ENCODE measurements at places on chromosomes 6 and 20.

GRCh38 chr6:134245041-134245440 lies 72.9 kb downstream of the SGK1 start:
- no peak for DNase-seq

- DNase-seq = no peak
Measured at GRCh38 chr20:63102721-63103375, 96.1 kb upstream of the BHLHE23 start.

- no peak for DNase-seq
Measured at GRCh38 chr6:97113170-97113569, 169.8 kb downstream of the MMS22L start.

DNA sequence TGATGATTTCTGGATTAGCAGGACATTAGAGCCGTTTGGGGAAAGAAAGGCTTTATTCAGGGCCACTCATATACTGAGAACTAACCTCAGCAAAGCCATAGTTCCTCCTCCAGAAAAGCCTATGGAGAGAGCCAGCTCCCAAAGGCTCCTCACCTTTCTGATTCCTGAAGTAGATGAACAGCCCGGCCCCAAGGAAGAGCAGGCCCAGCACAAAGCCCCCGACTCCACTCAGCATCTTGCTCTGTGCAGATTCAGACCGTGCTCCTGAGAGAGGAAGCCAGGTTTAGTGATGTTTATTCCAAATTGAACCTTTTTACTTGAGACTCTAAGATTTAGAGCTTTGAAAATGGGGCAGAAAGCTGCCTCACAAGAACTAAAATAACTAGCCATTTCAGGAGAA lies 9.1 kb downstream of the HLA-DRB1 start:
- no peak for DNase-seq

GRCh38 chr20:53136473-53136872 lies 164.3 kb downstream of the TSHZ2 start:
- no peak for DNase-seq

DNA sequence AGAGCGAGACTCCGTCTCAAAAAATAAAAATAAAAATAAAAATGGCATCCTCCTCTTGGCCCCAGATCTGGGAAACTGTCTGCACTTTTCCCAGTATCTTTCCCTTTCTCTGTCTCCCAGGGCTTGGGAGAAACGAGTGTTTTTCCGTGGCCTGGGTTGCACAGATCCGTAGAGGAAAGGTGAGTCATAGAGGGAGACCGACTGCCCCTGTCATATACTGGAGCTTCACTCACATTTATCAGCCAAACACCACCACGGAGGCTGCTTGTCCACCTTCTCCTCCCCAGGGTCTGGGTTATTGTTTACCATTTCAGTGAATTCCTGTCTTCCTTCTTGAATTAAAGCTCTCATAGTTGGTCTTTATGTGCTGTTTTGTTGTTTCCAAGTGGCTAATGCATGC lies 31.9 kb upstream of the EIF2S2 start:
- no peak for DNase-seq

GRCh38 chr6:170393807-170394399 lies 87.3 kb downstream of the FAM120B start:
- DNase-seq = no peak

DNA sequence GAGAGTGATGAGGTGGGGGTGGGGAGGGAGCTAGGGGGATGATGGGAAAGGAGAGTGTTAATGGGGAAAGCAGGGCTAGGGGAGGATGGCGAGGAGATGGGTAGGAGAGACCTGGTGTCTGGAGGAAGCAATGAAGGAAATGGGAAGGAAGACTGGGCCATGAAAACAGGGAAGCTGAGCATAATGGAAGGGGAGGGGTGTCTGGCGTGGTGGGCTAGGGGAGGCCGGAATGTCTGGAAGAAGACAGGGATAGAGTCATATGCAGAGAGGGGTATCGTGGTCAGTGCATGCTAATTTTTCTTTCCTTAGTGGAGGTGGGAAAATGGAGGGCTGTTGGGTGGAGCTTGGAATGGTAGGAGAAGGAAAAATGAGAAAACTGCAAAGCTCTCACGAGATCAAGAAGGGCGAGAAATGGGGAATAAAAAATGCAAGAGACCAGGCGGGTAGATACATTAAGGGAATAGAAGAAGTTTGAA lies 423 bp downstream of the KLHDC3 start:
- DNase-seq = no peak

- DNase-seq = no peak
Measured at GRCh38 chr6:150719099-150719766, 119.5 kb downstream of the PLEKHG1 start.

DNA sequence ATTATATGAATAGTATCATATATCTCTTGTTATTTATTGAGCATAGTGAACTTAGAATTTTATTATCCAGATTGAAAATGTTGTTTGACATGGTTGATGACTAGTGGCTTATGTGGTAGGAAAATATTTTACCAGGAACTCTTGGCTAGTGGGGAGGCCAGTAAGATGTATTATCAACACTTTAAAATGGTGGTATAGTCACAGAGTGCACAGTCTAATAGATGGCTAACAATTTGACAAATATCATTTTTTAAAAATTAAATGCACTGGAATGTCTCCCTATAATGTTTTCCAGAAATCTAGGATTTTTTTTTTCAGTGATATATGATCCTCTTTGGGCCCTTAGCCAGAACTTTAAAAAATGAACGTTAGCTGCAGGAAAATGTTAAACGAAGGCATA lies 26.9 kb upstream of the EYA4 start:
- DNase-seq = no peak

DNA sequence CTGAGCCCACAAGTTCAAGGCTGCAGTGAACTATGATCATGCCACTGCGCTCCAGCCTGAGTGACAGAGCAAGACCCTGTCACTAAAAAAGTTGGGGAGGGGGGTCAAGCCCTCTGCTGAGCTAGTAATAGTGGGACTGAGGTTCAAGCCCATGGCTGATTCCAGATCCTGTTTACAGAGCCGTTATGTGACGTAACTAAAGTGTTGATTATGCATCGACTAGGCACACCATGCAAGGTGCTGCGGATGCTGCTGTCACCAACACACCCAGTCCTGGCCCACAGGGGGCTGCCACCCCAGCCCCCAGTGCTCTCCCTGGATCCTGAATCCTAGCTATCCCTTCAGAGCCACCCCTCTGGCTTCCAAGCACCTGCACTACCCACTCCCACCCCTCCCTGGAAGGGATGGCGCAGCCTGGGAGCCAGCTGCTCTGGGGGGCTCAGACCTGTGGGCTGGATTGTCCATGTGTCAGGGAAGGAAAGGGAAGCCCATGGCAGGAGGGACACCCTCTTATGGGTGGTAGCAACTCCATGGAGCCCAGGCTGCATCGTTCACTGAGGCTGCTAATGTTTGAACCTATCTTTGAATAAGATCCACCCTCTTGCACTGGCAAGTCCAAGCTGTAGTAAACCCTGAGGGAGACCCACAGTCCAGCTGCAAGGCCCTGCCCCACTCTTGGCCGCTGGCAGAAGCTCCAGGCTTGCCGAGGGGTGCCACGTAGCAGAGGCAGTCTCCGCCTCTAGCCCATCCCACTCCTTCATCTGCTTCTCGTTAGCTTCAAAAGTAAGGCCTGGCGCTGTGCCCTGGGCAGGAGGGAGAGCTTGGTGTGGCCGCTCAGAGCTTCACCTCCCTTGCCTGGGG lies 95.0 kb downstream of the SNX5 start:
- no peak for DNase-seq

GRCh38 chr6:25180630-25181349 lies 98.4 kb upstream of the CARMIL1 start:
- DNase-seq = no peak

DNA sequence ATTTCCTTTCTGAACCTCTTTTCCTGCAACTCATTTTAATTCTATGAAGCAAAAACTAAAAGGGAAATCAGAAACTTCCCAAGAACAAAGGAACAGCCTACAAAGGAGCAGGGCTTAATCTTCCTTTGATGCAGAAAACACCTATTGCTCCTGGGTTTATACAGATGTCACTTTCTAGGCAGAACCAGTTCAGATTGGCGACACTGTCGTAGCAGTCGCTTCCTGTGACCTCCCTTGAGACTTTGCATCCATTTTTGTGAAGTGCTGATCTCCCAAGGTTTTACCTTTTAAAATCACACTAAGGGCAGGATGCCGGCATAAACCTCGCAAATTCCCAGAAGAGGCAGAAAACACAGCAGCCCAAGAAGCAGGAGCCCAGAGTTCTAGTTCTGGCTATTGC lies 40.1 kb downstream of the JAG1 start:
- DNase-seq = no peak

DNA sequence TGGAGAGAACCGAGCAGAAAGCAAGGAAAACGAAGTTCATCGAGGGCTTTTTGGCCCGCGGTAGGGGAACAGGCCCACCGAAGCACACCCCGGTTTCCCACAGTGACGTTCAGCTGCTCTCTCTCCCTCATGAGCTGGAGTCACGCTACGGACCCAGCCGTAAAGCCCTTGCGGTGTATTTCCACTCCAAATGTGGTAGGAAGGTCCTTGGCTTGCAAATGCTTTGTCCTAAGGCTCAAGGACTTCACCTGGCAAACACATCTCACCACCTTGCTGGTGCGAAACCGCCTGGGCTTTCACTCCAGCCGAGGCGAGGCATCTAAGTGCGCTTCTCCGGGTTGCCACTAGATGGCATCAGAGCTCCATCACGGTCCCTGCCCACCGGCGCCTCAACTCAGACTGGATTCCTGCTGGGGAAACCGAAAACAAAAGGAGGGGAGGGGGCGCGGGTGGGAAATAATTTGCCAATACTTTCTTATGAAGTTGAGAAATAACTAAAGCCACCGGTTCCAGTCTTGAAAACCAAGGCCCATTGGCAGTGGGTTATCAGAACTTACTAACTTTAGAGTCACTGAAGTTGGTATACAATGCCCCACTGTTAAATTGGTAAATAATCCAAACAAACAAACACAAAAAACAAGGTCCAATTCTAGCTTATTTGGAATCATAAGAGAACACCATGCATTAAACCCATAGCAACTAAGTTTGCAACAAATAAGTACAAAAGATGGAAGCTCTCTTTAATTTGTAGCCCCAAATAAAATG lies 13.4 kb upstream of the FOXC1 start:
- no peak for DNase-seq

- DNase-seq = no peak
Measured at GRCh38 chr6:38027685-38028373, 208.3 kb downstream of the ZFAND3 start.

GRCh38 chr6:114287461-114287860 lies 55.4 kb downstream of the HS3ST5 start:
- DNase-seq = no peak

- DNase-seq = no peak
Measured at GRCh38 chr6:51778666-51779065, 308.7 kb downstream of the PKHD1 start.

GRCh38 chr6:157754351-157754750 lies 68.7 kb upstream of the SNX9 start:
- DNase-seq = no peak

DNA sequence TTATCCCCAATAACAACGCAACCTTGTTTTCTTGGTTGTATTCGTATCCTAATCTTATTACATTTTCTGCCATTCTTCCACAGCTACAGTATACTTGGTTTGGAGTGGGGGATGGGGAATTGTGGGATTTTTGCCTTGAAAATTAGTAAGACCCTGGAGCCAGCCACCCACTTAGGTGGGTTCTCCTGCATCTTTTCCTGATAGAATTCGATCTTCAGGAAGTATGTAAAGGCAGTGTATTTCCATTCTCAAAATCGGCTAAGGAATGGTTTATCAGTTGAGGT lies 1.1 kb downstream of the ITCH start:
- no peak for DNase-seq

DNA sequence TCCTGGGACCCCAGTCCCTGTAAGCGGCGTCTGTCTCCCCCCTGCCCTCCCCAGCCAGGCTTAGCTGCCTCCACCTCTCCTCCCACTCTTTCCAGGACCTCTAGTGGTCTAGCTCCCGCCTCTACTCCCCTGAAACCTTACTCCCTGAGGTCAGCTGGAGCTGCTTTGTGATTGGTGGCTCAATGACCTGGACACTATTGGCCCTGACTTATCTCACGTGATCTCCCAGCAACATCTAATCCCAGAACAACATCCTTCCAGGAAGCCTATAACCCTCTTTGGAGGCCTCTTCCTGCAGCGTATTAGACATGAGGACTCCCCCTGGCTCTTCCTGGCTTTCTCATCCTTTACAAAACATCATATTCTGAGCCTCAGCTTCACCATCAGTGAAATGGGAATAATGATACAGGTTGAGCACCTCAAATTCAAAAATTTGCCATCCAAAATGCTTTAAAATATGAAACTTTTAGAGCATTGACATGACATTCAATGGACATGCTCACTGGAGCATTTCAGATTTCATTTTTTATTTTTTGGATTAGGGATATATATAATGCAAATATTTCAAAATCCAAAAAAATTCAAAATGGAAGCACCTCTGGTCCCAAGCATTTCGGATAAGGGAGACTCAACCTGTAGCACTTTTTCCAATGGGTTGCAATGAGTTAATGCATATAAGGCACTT lies 16.3 kb upstream of the SRC start:
- no peak for DNase-seq

GRCh38 chr6:152127432-152128165 lies 320.1 kb downstream of the ESR1 start:
- no peak for DNase-seq

DNA sequence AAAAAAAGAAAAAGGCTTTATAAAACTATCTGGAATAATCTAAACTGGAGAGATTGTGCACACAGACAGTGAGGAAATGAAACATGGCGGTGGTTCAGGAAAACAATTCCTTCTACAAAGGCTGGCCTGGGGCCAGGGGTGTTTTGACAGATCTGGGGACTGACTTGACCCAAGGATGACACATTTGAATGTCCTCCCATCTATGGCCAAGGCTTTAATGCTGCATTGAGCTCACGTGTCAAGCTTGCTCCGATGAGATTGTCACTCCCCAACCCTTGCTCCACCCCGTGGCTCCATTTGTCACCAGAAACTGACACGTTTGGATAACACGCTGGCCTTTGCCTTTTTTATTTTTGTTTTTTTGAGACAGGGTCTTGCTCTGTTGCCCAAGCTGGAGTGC lies 156.1 kb downstream of the ZFP64 start:
- DNase-seq = no peak

- DNase-seq = no peak
Measured at GRCh38 chr6:108877046-108877751, 29.0 kb downstream of the ARMC2 start.

- DNase-seq = no peak
Measured at GRCh38 chr6:47713200-47713599, 14.8 kb downstream of the ADGRF4 start.

GRCh38 chr20:8008733-8009132 lies 10.8 kb downstream of the TMX4 start:
- no peak for DNase-seq

GRCh38 chr20:35296101-35296554 lies 3.9 kb upstream of the FAM83C start:
- DNase-seq = no peak

DNA sequence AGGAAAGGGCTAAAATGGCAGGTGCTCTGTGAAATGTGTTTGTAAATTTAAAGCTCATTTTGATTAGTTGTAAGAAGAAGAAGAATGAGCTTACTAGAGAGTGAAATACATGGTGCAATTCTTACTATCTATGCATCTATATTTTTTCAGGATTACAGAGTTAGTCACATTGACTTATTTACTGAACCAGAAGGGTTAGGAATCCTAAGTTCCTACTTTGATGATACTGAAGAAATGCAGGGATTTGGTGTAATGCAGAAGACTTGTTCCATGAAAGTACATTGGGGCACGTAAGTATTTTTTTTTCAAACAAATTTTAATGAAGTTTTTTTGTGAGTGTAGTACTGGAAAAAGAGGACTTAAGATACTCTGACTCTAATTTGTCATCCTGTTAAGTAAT lies 99.3 kb downstream of the RTN4IP1 start:
- no peak for DNase-seq

GRCh38 chr20:53708129-53708968 lies 114.7 kb upstream of the ZNF217 start:
- no peak for DNase-seq

GRCh38 chr6:55886185-55886836 lies 10.9 kb upstream of the BMP5 start:
- no peak for DNase-seq
